ENCODE measurements at places on chromosomes 4 and X. TPM values are rescaled to one million over a fixed set of nuclear protein-coding genes. Genes with fewer than 3 reads are reported as not detected.
A peak's percentile ranks its signal among the peaks of the same experiment; 100 is the strongest.

IL3RA gene
- total RNA-seq, result not detected

SPATA4 gene
- 1.1 TPM for total RNA-seq

RASL11B gene
- not detected for total RNA-seq

MAGEA9B gene
- total RNA-seq, result not detected

ZNF157 gene
- not detected for total RNA-seq

- no peak overlapping the region for H3K27ac ChIP-seq
- H3K4me3 ChIP-seq, result no peak overlapping the region
- H3K36me3 ChIP-seq, result no peaks in the 10 kb centered on the region
- no peaks in the 10 kb centered on the region for H3K4me1 ChIP-seq
These were observed 59.4 kb upstream of the GRPR start for GRCh38 chrX:16063921-16064320.

GRCh38 chr4:74583089-74583700 is 138.3 kb downstream of the AREG start:
- peaks cover 16% of the 10 kb centered on the region for H3K4me1 ChIP-seq

DNA sequence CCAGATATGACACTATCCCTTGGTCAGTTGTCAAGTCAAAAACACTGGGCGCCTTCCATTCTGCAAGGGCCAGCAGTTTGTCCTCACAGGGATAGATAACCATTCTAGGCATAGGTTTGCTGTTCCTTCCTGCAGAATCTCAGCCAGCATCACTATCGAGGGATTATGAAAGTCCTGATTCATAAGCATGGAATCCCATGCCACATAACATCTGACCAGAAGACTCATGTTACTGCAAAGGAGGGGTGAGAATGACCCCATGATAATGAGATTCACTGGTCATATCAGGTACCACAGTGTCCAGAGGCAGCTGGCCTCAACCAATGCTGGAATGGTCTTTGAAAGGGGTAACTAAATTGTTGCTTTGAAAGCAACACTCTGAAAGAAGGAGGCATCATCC is 84.7 kb downstream of the OTC start:
- DNase-seq, result no peak
- H3K4me3 ChIP-seq, result no peak overlapping the region
- no peaks in the 10 kb centered on the region for H3K36me3 ChIP-seq
- H3K27ac ChIP-seq, result no peak overlapping the region

DNA sequence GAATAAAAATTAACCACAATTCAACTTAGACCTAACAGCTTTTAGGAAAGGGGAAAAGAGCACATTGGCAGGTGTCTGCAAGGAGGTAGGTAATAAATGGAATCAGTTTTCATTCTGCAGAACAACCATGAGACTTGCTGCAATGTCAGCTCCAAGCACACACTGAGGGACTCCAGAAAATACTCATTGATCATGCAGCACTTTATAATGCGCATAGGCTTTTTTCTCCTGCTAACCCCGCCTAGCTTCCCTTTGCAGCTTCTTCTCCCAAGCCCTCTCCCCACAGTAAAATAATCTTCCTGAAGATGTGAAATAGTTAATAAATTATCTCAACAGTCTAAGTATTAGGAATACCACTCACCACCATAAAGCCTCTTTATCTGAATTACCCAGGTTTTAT is 36.9 kb downstream of the ANKRD17 start:
- no peak overlapping the region for H3K4me3 ChIP-seq
- no peak for DNase-seq
- H3K4me1 ChIP-seq, result 0 out of 2 replicates have a peak, but pooled peaks cover 4% of the 10 kb centered on the region
- H3K27ac ChIP-seq, result no peak overlapping the region
- no peaks in the 10 kb centered on the region for H3K36me3 ChIP-seq
- no peaks in the 10 kb centered on the region for H3K27me3 ChIP-seq

GRCh38 chr4:10688846-10689245 is 4.3 kb upstream of the CLNK start:
- DNase-seq, result no peak
- no peak overlapping the region for H3K4me3 ChIP-seq
- H3K4me1 ChIP-seq, result no peaks in the 10 kb centered on the region
- H3K27ac ChIP-seq, result no peak overlapping the region
- H3K27me3 ChIP-seq, result no peaks in the 10 kb centered on the region

DNA sequence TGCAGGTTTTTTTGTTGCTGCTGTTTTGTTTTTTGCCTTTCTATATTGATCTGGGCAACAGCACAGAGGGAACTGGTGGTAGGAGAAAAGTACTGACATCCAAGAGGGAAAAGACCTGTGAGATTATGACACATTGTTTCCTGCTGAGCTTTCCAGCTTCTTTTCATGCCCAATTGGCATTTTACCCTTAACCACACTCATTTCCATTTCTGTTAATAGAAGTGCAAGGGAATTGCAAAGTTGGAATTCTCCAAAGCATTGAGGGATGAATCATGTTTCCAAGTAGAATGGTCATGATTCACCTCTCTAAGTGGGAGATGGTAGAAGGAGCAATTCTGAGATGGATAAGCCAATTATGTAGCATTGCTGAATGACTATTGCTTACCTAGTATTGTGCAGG is 161.5 kb downstream of the PPARGC1A start:
- H3K4me3 ChIP-seq, result no peak overlapping the region
- no peak for DNase-seq
- H3K36me3 ChIP-seq, result no peaks in the 10 kb centered on the region
- no peaks in the 10 kb centered on the region for H3K4me1 ChIP-seq
- no peaks in the 10 kb centered on the region for H3K27me3 ChIP-seq

- DNase-seq, result no peak
- H3K27me3 ChIP-seq, result no peaks in the 10 kb centered on the region
- no peaks in the 10 kb centered on the region for H3K36me3 ChIP-seq
- no peak overlapping the region for H3K4me3 ChIP-seq
- no peaks in the 10 kb centered on the region for H3K4me1 ChIP-seq
These were observed 30.6 kb downstream of the ANK2 start for GRCh38 chr4:113080050-113080449.

DNA sequence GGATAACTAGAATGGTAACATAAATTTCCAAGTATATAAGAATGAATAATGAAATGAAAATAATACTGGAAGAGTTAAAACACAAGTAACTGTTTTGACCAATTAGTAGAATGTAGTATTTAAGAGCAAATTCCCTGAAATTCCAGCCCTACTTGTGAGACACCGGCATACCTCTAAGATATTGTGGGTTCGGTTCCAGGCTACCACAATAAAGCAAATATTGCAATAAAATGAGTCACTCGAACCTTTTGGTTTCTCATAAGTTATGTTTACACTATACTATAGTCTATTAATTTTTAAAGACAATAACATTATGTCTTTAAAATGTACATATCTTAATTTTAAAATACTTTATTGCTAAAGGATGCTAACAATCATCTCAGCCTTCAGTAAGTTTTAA is 15.2 kb upstream of the IQCM start:
- no peak for DNase-seq
- H3K4me1 ChIP-seq, result no peaks in the 10 kb centered on the region
- no peaks in the 10 kb centered on the region for H3K27me3 ChIP-seq
- no peaks in the 10 kb centered on the region for H3K36me3 ChIP-seq
- H3K27ac ChIP-seq, result no peak overlapping the region

- H3K27me3 ChIP-seq, result no peaks in the 10 kb centered on the region
- peak within 1 kb of the TSS; percentile 79 for H3K4me3 ChIP-seq
- DNase-seq, result peak; percentile 44
- no peaks in the 10 kb centered on the region for H3K36me3 ChIP-seq
- peaks cover 6% of the 10 kb centered on the region for H3K4me1 ChIP-seq
These were observed at the start of gene CXCL3 for GRCh38 chr4:74038425-74039314. TSS of gene CXCL3 (minus strand) at chr4:74038689. CDS start at chr4:74038611, 78 bp downstream.

GRCh38 chr4:166091912-166092510 is 219.0 kb downstream of the TLL1 start:
- H3K27ac ChIP-seq, result no peak overlapping the region
- no peaks in the 10 kb centered on the region for H3K27me3 ChIP-seq
- no peaks in the 10 kb centered on the region for H3K4me1 ChIP-seq
- H3K4me3 ChIP-seq, result no peak overlapping the region
- DNase-seq, result no peak

Measured in PC-9 (cell line).